ENCODE measurements at places on chromosomes 4 and X.

- no peak for DNase-seq
These were observed at the start of gene RGN for GRCh38 chrX:47078129-47079043. TSS of gene RGN (plus strand) at chrX:47078443. CDS start at chrX:47081145, 2,702 bp downstream.

DNA sequence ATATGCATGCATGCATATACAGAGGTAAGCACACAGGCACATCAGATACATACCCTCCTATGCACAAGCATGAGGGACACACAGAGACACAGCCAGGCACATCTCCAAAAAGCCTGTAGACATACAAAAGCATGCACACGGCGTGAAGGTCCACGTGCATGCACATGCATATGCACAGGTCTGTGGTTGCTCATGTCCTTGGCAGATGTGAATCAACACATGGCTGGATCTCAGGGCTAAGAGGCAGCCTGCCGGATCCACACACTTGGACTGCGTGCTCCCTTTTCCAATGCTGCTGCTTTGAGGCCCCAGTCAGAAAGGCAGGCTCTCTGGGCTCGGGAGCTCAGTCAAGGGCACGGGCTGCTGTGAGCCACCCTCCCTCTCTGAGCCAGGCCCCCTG is 3.6 kb downstream of the STARD8 start:
- DNase-seq, result no peak

DNA sequence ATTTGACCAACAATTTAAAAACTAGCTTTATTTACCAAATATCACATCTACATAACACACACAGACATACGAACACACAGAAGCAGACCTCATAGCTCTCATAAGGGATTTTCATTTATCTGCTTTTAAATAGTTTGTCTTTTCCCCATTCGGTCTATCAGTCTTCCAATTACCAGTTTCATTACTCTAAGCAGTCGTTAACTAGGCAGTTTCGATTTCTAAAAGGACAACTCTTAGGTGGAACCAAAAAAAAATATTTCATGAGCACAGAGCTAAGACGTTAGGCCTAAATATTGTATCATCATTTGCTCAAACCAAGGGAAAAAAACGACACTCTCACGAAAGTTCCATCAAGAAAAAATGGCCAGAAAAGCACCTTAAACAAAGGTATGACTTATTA is 228.4 kb downstream of the SPANXN1 start:
- DNase-seq, result no peak

DNA sequence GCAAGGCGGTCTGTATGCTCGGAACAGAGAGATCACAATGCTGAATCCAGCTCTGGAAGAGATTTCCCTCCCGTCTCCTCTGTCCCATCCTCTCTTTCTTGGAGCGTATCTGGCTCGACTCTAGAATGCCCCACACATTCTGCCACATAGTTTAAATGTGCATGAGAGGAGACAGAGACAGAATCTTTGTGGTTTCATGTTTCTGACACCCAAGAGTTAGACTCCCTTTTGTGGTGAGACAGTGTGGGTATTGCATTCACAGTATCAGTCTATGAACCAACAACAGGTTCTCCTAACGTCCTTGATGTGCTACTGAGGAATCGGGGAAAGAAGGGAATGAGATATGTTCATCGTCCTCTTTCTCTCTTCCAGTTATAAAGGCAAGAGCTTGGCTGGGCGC is 25.3 kb downstream of the FAM47E start:
- no peak for DNase-seq

DNA sequence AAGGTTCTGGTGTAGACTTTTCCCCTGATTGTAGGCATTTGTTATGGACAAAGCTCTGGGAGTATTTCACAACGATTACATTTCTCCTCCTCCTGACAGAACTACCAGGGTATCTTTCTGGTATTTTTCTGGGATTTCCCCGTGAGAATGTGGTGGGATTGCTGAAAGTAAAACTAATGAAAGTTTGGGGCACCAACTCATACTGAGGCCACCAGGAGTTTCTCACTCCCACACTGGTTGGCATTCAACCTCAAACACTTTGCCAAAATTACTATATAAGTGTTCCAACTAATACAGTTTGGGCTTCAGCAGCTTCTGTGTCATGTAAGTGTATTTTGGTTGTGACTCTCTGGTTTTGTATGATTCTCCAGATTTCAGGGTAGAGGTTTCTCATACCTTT is 855.1 kb downstream of the GLUD2 start:
- no peak for DNase-seq

GRCh38 chrX:10608099-10608498 is 12.3 kb downstream of the MID1 start:
- no peak for DNase-seq

DNA sequence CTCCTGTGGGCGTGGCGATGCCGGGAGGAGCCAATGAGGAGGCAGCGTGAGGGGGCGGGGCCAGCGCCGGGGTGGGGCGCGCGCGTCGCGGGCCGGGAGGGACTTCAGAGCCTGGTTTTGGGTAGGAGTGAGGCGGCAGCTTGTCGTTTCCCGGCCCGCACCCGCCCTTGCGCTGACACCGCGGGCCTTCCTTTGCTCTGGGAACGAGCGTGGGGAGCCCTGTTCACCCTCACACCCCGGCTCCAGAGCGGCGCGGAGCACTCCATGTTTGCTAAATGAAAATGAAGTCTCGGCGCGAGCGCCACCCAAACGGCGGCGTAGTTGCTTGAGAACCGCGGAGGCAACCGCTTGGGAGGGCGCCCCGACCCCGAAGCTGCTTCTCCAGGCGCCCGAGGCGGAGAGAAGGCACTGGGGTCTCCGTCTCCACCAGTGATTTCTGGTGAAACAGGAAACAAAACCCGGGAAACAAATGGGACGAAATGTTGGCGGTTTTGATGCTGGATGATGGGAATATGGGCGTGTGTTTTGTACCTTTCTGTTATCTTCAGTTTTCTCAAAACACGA is 497 bp upstream of the GRPEL1 start:
- no peak for DNase-seq

DNA sequence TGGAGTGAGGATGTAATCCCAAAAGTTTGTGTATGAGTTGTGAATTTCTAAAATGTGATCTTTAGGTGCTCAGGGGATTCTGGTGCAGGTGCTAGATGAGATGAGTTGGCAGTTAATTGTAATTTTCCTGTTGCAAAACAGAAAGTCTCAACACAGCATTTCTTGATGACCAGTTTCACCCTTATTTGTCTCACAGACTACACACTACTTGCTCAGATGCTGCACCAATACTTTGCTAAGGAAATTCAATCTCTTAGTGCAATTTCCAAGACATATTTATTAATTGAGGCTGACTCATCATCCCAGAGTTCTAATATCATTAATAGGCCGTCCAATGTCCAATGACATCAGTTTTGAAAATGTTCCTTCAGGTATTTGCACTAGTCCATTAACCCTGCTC is 159.2 kb upstream of the SFRP2 start:
- DNase-seq, result no peak

DNA sequence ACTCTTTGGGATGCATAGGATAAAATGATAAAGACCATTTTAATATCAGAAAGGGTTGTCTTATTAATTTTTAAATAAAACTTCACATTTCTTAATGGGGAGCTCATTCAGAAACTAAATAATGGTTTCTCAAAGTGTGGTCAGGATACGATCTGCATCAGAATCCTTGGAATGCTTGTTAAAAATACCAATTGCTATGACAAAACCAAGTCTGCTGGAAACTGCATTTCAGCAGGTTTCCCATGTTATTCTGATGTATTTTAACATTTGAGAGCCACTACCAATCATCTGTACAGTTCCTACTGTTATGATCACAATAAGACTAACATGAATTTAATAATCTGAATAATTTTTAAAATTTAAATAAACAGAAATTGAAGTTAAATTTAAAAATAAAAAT is 115.1 kb downstream of the SOWAHB start:
- no peak for DNase-seq

DNA sequence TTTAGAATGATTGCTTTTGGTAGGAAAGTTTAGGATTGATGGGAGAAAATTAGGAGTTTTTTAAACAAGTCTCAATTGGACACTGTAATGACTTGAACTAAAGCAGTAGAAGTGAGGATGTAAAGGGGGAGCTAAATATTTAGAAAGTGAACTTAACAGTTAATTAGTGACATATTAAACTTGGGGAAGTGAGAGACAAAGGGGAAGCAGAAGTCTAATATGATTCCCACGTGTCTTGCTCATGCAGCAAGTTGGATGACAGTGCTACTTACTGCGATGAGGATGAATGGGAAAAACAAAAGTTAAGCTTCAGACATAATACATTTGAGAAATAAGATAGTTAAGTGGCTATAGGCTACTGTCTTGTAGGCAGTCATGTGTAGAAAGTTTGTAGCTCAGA is 110.4 kb downstream of the RPA4 start:
- no peak for DNase-seq

DNA sequence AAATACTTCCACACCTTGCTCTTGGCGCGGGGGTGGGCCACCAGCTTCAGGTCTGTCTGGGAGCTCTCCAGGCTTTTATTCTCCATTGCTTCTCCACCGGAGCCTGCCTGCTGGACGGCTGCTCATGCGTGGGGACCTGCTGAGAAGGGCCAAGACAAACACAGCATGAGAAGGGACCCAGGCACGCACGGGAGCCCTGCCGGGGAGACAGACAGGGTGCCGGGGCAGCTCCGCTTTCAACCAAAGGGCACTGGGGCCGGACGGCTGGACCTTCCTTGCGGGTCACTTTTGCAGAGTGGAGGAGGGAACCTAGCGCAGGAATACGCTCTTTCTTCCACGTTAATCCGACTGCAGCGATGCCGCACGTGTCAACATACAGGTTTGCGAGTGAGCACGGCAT is 10.1 kb downstream of the DHRSX start:
- DNase-seq, result no peak

- DNase-seq, result no peak
These were observed 17.7 kb upstream of the PAQR3 start for GRCh38 chr4:78956975-78957374.

GRCh38 chr4:38230121-38230801 is 270.1 kb downstream of the PTTG2 start:
- no peak for DNase-seq

DNA sequence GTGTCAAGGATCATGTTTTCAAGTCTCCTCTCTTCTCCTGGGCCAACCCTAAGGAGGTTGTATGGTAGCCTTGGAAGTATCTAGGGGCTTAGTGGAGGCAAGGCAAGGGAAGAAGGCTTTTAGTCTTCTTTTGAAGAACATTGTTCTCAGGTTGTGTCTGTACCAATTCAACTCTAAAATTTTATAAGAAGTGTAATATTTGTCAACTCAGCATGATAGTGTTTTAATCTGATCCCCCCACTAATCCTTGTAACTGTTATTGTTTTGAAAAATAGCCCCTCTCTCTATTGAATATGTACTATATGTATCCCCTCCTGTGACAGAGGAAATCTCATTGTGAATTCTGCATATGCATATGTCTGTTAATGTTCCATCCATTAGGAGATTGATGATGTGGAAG is 345.4 kb downstream of the CFAP299 start:
- DNase-seq, result no peak

DNA sequence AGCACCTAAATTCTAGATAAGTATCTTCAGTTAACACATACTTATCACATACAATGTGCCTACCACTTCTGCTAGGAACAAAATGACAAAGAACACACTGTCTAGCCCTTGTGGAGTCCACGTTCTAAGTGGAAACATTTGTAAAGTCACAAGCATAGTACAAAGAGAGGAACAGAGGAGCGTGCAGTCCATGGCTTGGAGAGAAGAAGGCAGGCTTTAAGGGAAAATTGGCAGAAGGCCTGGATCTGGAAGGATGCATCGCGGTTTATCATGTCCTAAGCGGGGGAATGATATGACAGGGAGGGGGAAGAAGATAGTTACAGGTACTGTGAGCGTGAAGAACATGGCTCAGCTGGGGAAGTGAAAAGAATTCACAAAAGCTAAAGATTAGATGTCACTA is 218.0 kb downstream of the PRDM5 start:
- no peak for DNase-seq

GRCh38 chr4:92047209-92047875 is 256.4 kb upstream of the GRID2 start:
- no peak for DNase-seq

DNA sequence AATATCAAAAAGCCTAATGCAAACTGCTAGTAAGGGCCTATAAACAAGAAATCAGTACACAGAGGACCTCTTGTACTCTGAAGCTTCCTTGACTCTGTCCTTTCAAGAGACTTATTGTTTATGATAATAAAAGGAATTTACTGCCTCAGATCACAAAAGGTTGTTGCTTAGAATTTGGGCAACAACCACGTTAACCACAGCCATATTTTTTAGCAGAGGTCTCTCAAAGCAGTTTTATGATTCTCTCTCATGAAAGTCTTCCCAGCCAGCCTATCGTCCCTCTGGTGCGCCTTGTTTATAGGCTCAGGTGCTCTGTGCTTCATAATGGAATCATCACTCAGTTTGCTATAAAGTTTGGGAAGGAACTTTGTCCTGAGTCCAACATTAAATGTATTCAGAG is 270.6 kb downstream of the RCHY1 start:
- DNase-seq, result no peak

GRCh38 chr4:122827258-122827878 is 737 bp downstream of the FGF2 start:
- DNase-seq, result no peak

GRCh38 chr4:74157154-74157553 is 764 bp upstream of the MTHFD2L start:
- DNase-seq, result no peak

- no peak for DNase-seq
These were observed 34.4 kb upstream of the RTL3 start for GRCh38 chrX:78693536-78693935.

- no peak for DNase-seq
These were observed 6.0 kb upstream of the TBC1D9 start for GRCh38 chr4:140762202-140762601.

DNA sequence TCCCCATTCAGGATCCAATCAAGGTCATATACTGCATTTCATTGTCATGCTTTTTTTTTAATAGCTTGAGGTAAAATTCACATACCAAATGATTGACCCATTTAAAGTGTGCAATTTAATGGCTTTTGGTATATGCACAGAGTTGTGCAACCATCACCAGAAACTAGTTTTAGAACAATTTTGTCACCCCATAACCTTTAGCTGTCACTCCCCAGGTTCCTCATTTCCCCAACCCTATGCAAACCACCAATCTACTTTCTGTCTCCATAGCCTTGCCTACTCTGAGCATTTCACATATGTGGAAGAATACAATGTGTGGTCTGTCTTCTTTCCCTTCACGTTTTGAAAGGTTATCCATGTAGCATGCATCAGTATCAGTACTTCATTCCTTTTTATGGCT is 1.4 kb upstream of the SMAD1 start:
- no peak for DNase-seq

- no peak for DNase-seq
These were observed at the start of gene MAGEA1 for GRCh38 chrX:153179131-153179530. TSS of gene MAGEA1 (plus strand) at chrX:153179284. CDS start at chrX:153182390, 3,106 bp downstream.

- DNase-seq, result no peak
These were observed 131.8 kb downstream of the GLRA3 start for GRCh38 chr4:174697202-174697601.
